ENCODE measurements at places on chromosomes 3 and 15.

DNA sequence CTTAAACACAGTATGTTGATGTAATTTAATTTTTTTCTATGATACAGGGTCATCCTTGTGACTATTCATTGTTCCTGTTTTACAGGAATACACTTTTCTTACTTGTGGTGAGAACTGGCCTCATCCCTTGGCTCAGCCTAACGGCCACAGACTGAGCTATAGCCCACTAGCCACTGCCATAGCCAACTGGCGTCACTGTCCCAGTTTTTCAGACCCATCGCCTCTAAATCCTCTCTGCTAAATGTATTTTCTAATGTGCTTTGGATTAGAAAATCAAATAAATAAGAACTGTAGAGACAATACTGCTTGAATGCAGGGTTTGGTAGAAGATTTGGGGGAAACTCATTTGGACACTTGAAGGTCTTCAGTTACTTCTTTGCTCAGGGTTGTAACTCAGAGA lies 113.1 kb downstream of the TIGIT start:
- no peak for DNase-seq

DNA sequence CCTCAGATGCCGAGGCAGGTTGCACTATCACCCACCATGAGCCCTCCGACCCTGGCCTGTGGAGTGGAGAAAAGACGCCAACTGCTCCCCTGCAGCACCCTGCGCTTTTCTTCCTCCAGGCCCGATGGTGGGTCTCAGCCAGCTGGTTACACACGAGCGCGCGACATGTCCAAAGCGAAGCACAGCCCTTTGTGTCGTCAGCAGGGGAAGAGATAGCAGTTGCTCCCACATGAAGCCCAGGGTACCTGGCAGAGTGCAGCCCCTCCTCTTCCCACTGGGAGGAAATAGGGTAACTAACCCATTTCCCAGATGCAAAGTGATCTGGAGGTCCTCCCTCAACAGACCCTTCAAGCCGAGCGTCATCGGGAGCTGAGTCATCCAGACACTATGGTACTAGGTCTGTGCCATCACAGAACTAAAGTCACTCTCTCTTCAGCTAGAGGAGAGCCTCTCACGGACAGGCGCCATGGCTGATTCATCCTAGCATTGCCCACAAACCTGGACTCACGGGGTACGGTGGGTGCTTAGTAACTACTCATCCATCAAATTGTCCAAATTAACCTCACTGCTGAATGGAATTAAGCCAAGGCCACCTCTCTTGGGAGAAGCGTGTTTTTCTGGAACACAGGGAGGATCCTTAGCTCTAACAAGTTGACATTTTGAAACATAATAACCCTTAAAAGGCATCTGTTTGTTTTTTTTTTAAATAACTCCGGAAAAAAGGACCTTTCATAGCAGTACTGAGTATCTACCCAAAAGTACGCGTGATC lies 45.2 kb upstream of the BDH1 start:
- no peak for DNase-seq

DNA sequence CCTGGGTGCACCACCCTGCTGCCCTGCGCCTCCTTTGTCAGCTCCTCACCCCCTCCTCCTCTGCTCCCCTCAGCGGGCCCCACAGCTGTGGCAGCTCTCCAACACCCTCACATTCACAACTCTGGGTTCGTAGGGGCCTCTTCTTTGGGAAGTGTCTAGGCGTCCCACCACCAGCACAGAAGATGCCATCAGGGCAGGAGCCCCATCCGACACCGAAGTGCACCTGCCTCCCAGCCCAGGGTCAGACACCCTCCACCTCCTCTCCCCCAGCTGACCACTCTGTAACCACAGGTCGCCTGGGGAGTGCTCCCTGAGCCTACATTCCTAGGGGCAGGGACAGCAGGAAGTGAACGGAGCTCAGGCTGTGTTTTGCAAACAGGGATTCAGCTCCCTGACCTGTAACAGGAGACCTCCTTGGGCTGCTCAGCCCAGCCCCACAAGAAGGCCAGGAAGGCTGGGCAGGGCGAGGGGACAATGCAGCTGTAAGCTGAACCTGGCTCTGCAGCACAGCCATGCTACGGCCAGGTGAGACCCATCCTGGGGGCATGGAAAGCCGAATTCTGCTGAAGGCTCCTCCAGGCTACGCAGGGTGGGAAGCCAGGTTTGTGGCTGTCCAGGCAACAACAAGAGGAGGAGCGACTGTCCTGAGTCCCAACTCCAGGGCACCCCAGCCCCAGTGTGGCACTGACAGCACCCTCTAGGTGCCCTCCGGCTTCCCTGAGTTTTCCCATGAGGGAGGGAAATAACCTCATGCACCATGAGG lies 269.0 kb downstream of the GOLGA6L6 start:
- DNase-seq: no peak

- no peak for DNase-seq
Measured at GRCh38 chr3:170713653-170714052, 127.8 kb upstream of the SLC7A14 start.

DNA sequence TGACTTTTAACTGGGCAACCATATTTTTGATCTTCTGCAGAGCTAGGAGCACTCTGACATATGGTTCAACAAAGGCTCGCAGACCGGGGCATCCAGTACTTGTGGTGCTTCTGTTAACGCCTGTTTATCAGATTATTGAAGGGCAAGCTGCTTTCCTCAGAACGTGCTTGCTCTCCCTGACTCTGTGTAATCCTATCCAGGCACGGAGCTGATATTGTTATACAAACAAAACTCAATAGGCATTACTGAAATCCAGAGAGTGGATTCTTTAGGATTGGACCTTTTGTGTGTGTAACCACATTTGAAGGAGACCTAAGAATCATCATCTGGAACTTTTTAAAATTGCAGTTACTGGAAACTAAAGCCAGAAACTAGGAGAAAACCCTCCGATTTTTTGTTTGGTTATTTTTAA lies 246.5 kb downstream of the PTPRG start:
- DNase-seq: no peak

GRCh38 chr3:73380735-73381532 lies 243.8 kb downstream of the PDZRN3 start:
- no peak for DNase-seq

GRCh38 chr15:89364341-89364740 lies 29.7 kb upstream of the POLG start:
- no peak for DNase-seq

DNA sequence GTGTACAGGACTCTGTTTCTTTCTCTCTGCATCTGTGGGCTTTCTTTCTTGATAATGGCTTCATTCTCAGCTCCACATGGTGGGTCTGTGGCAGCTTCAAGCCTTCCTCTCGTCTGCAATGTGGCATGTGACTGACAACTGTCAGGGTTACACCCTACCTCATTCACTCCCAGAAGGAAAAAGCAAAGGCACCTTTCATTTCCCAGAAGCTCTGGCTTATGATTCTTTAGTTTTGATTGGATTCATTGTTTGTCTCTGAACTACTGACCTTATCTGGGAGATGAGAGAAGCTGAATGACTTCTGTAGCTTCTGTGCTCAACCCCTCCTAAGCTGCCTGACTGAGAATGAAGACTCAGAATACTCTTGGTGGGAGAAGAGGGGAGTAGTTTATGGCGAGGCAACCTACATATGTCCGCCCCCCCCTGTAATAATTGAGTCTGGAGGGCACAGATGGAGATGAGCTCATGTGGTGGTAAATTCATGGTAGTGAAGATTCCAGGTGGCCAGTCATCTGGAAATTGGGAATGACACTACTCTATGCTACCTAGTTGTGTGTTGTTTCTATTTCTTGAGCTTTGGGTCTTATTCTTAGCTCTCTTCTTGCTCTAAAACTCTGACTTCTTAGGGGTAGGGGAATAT lies 38.4 kb downstream of the KCNAB1 start:
- DNase-seq: no peak

- DNase-seq: no peak
Measured at GRCh38 chr3:172065967-172066762, 26.8 kb downstream of the FNDC3B start.

Measured in stimulated activated CD8-positive, alpha-beta memory T cell treated with anti-CD3 and anti-CD28 coated beads, Interleukin-15, amount 100 ng/mL, for 48 hours (primary cell).